Skeletal muscle cell (primary cell): ENCODE measurements at places on chromosomes 5 and 9.

DNA sequence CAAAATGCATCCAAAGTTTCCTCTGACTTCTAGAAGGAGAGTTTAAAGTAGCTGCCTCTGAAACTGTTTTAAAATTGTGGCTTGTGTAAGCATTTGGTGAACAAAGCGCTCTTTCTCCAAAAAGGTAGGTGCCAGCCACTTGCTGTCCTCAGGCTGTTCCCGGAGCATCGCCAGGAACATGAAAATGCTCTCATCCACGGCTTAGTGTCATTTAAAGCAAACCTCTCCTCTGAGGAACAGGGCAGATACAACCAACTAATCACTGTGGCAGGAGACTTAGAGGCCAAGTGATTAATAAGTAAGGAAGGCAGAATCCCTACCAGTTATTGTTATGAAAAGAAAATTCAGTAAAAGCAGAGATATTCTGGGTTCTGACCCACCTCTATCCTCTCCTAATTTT lies 165.6 kb downstream of the DCP2 start:
- no peak for DNase-seq

GRCh38 chr5:156446526-156446925 lies 119.6 kb downstream of the SGCD start:
- DNase-seq: no peak

DNA sequence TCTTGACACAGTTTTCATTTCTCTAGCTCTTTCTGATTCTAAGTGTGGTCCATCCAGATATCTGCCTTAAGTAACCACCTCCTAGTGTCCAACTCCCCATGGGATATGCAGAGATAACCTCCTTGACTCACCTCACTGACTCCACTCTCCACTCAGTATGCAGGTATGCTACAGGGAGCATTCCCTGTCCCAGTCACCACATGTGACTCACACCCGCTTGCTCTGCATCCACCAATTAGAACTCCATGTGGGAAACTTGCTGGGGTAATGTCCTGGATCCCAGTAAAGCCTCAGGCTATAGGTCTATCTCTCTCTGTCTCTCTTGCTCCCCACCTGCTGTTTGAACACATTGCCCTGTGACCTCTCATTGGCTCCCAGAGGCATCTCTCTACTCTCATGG lies 563.9 kb downstream of the HTR1A start:
- no peak for DNase-seq

- DNase-seq: no peak
Measured at GRCh38 chr5:58711965-58712364, 129.1 kb downstream of the RAB3C start.

DNA sequence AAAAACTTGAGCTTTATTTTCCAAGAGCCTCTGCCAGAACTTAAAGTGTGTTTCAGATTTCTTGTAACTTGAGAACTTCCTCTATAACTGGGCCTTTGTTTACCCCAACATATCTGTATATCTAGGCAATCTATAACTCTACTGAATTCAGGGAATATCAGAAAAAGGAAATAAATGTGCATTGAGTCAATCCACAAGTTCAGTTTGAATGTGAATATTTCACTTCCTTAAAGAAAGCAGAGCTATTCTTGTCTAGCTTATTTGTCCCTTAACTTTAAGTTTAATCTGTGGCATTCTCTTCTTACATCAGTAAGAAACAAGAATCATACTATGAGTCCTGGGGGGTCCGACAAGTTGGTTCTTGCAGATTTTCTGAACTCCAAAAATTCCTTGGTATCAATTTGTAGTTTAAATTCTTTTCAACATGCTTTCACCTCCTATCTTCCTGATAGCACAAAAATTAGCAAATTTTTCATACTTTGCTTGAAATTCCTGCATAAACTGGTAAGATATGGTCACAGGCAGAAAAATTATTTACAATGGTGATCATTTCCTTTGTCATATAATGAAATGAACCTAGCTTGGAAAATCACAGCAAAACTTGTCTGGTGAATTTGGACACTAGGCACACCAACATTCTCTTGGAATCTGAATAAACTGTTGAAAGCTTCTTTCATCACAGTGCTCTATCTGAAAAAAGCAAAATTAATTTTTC lies 19.8 kb upstream of the ITGA1 start:
- no peak for DNase-seq

GRCh38 chr9:136997830-136998234 lies 1.5 kb upstream of the CLIC3 start:
- no peak for DNase-seq

DNA sequence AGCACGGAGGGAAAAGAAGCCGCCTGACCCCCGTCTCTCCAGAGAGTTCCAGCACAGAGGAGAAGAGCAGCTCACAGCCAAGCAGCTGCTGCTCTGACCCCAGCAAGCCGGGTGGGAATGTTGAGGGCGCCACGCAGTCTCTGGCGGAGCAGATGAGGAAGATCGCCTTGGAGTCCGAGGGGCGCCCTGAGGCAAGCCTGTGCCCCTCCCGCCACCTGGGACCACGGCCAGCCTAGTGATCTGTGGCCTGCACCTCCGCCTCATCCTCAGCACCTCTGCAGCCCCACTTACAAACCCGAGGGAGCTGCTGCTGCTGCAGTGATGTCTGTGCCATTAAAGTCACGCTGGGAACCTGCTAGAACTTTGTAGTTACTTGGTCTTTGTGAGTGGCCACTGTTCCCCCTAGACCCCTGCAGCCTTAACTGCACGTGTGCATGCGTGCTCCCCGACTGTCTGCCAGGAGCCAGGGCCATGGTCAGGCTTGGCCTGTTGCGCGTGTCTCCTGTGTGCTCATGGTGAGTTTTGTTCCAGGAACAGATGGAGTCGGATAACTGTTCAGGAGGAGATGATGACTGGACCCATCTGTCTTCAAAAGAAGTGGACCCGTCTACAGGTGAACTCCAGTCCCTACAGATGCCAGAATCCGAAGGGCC lies 12.5 kb downstream of the SQSTM1 start:
- no peak for DNase-seq

DNA sequence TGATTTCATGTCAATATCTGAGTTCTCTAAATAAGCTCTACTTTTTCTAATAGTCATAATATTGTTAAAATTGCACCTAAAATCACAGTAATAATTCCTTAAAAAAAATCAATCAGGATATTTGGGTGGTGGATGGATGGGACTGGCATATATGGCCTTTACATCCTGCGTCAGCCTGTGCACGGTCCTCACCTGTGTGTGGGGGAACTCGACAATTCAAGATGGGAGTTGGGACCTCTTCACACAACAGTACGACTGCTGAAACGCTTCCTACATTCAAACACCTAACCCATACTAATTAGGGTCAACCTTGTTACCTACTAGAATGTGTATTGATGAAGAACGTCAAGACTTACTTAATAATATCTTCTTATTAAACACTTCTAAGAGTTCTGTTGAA lies 90.5 kb downstream of the OSMR start:
- DNase-seq: no peak

- DNase-seq: no peak
Measured at GRCh38 chr5:131719564-131719963, 77.3 kb downstream of the FNIP1 start.

GRCh38 chr5:87164409-87164808 lies 103.3 kb upstream of the RASA1 start:
- DNase-seq: no peak

DNA sequence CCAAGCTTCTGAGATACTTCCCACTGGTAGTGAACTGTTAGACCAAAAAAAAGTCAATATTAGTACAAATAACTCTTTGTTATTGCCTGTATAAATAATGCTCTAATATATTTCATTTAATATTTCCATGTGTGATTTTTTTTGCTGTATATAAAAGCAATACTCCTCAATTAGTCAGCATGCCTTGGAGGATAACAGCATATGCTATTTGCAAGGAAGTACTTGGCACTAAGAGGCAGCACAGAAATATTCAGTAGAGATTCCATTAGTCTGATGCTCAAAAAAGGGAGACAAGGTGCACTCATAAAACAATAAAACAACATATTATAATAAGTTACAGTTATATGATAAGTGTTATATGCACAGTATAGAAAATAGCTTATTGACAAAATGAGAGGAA lies 296.6 kb upstream of the MPDZ start:
- DNase-seq: no peak

- no peak for DNase-seq
Measured at GRCh38 chr5:87007737-87008136, 259.9 kb upstream of the RASA1 start.

DNA sequence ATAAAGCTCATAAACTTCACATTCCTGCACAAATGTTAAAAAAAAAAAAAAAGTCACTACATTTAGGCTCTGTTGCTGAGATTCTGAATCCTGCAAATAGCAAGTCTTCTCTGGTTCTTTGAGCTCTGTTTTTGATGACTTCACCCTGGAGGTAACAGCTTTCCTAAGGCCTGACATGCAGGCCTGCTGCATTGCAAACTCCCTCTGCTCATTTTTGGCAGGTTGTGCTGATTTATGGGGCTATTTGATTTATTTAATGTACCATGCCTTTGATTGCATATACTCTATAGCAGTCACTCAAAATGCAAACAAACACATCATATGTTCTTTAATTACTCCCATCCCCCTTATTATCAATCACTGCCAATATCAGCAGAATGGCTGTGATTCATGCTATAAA lies 416.1 kb upstream of the IZUMO3 start:
- DNase-seq: no peak

- no peak for DNase-seq
Measured at GRCh38 chr5:73515232-73515631, 17.0 kb downstream of the BTF3 start.

DNA sequence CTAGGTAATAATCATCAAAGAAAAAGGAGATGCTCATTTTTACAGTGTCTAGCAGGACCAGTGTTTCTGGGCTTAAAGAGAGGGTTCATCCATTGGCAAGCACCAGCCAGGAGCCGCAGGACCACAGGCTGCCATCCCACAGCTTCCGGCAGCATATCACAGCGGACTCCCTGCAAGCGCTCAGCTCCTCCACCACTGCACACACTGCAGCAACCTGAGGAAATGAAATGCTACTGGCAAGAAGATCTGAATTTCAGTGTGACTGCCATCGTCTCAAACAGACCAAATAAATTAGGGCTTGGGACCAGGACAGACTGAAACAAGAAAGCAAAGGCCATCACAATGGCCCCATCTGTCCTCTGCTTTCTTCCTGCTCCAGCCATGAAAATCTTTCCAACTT lies 114.2 kb downstream of the TTC39B start:
- no peak for DNase-seq

DNA sequence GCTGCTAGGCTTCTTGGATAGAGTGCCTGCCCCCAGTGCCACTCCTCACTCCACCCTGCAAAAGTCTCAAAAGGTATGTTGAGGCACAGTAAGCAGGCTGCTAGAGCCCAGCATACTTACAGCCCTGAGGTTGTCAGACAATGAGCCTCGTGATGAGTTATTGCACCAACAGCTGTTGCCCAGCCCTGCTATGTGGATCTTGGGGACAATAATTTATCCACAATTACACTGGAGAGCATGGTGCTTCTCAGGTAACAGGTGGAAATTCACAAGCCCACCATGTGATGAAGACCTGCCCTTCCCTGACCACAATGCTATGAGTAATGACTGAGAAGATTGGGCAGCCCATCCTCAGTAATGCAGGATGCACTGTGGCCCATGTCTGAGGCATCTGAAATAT lies 36.5 kb downstream of the KCNIP1 start:
- DNase-seq: no peak

- no peak for DNase-seq
Measured at GRCh38 chr5:172973931-172974330, 9.6 kb upstream of the ATP6V0E1 start.

- no peak for DNase-seq
Measured at GRCh38 chr5:139919308-139919707, 123.7 kb downstream of the PSD2 start.

DNA sequence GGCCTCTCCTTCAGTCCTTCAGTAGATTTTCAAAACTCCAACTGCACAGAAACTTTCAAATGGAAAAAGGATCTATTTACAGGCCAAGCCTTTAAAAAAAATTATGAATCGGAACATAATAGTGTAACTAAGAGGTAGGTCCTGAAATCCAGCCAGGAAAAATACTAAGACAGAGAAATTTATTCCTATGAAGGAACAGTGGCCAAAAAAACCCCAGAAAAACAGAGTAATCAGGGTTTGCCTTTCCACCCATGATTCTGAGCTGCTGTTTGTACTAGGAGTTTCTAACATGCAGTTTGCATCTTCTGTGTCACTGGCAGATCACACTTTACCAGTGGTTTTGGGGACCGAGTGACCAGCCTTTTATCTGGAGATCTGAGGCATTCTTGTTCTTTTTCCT lies 93.1 kb upstream of the TMED7 start:
- no peak for DNase-seq

DNA sequence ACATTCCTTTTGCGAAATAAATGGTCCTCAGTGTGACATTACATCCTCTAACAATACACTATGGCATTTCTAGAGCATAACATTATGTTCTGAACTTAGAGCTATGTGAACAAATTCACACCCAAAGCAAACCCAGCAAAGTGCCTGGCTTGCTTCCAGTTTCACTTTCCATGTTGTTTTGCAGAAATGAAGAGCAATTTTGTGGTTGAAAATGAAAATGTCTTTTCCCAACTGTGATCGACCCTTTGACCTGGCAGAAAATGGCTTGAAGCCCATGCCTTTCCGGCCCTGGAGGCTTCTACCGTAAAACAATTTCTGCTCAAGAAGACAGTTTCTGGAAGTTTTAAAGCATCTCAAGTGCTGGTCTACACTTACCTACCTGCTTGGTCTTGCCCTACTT lies 344.7 kb upstream of the RGMB start:
- DNase-seq: peak; percentile 93

- DNase-seq: peak; percentile 11
Measured at GRCh38 chr5:142015781-142016533, 3.1 kb upstream of the GNPDA1 start.

GRCh38 chr9:33858423-33858822 lies 41.5 kb downstream of the UBE2R2 start:
- DNase-seq: no peak

GRCh38 chr9:89999534-90000370 lies 394.9 kb downstream of the GADD45G start:
- DNase-seq: peak; percentile 29

- DNase-seq: no peak
Measured at GRCh38 chr5:160976181-160976580, 124.2 kb upstream of the ATP10B start.

DNA sequence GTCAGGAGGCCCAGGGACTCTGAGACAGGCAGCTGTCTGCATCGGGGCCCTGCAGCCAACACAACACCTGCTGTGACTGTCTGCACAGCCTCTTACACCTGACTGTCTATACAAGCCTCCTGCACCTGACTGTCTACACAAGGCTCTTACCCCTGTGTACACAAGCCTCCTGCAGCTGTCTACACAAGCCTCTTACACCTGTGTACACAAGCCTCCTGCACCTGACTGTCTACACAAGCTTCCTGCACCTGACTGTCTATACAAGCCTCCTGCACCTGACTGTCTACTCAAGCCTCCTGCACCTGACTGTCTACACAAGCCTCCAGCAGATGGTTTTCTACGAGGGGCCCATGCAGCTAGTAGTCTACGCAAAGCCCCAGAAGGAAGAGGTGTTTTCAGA lies 18.6 kb downstream of the IRX2 start:
- DNase-seq: no peak

DNA sequence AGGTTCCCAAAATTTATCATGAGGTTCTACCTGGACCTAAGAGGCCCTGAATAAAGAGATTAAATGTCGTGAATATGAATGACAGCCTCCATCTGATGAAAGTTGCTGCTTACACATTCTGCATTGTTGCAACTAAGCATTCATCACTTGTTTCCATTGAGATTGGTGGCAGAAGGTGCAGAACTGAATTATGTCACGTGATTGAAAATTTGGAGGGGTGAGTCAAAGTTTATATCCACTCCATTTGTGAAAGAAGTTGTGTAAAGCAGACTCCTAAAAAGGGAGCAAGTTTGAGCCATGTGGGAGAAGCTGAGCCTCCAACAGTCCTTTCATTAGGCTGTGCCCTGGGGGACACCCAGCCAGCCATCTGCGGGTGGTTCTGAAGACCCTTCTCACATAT lies 4.9 kb upstream of the PTCH1 start:
- no peak for DNase-seq
